ENCODE measurements at places on chromosomes 13 and 19. TPM values are rescaled to one million over a fixed set of nuclear protein-coding genes. Genes with fewer than 3 reads are reported as not detected.

DNA sequence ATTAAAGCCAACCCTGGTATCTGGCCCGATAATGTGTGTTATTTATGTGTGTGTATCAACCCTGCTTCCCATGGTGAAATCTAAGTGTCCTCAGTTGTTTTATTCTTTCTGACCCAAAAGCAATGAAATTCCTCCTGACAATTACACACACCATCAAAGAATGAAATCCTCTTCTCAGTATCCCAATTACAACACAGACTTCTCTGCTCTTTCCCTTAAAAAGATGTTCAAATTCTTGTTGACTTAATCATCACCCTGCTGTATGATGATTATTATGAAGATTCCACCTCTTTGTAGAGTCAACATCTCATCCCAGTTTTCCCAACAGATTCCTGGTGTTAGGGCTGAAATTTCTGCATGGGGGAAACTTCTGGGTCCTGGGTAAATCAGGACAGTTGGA, 8.9 kb upstream of the TRPC4 start:
- DNase-seq: no peak

DNA sequence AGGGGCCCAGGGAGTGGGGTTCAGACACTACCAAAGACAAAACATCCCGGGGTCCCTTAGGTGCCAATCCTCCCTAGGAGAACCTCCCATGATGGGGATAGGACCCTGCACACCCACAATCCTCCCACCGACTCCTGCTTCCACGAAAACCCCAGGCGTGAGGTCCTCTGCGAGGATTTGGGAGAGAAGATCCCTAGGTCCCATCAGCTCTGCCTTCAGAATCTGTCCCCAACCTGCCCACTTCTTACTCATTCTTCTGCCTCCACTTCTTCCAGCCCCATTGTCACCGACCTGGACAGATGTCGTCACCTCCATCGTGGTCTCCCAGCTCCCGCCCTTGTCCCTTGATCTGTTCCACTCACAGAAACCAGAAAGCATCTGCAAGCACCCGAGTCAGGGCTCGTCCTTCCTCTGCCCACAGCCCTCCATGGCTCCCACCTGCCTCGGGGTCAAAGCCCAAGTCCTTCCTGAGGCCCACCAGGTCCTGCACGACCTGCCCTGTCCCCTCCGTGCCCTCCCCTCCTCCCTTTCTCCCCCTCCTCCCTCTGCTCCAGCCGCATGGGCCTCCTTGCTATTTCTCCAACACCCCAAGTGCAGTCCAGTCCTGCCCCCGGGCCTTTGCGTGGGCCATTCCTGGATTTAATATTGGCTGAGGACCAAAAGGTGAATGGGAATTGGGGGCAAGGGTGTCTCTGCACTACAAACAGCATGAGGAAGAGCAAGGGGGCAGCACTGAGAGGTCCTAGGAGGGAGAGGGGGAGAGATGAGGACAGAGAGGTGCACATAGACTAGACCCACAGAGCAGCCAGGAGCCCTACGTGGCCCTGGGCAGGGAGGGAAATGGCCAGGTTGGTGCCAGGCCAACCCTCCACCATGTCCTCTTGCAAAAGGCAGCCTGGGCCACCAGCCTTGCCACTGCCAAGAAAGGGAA, 51.3 kb downstream of the PTPRS start:
- no peak for DNase-seq

DNA sequence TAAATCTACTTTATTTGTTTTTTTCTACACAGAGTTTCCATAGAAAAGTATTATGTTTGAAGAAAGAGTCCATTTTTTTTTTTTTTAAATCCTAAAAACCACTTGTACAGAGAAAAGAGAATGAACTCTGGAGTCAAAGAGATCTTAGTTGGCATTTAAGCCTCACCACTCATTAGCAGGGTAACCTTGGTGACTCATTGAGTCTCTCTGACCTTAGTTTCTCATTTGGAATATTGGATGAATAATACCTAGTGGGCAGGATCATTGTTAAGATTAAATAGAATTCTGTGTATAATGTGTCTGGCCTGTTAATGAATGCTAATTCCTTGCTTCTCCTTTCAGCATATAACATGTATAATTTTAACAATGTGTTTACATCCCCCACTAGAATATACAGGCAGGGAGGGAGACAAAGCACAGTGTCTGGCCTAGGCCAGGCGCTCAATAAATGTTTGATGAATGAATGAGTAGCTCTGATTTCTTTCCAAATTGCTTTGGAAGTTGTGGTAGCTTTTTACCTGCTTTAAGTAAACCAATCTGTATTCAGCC, 48.7 kb upstream of the MYCBP2 start:
- DNase-seq: no peak

DNA sequence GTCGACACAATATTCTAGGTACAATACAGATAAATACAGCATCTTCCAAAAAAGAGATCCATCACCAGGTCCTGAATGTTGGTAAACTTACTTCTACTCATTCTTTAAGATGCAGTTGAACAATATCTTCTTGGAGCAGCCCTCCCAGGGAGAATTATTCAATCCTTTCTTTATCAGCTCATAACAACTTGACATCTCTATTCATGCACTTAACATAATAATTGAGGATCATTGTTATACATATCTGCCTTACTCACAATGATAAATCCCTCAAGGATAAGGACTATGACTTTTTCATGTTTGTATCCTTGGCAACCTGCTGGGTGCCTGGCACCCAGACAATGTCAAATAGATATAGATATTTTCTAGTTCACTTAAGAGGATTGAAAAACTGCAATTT, 219.5 kb downstream of the POU4F1 start:
- DNase-seq: no peak

DNA sequence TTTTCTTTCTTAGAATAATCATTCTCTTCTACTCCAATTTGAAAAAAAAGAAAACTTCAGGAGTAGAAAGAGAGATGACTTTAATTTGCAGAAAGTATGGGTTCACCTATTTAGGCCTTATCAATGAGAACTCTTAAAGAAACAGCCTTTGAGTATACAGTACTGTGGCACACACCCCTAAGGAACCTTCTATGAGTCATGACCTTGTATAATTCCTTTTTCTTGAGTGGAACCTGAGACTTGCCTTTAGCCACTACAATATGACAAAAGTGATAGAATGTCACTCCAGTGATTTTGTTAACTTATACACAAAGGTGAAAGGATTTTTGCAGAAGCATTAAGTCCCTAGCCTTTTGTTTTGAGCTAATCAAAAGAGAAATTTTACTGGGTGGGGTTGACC, 58.7 kb downstream of the ITGBL1 start:
- DNase-seq: no peak

DNA sequence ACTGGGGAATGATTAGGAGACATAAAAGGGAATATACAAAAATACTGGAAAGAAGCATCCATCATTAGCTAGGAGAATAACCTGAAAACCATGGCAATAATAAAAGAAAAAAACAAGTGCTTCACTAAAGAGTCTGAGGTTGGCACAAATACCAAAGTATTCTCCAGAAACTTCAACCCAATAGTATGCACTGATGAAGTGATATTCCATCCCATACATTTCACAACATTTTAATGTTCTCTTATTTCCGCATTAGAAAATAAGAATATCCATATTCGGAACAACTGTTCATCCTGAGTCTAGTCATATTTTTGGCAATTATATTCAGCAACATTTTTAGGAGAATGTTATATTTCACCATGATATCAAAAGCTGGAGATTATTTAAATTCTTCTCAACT, 116.2 kb downstream of the POSTN start:
- DNase-seq: no peak

- DNase-seq: peak; percentile 24
Observed at GRCh38 chr19:43476606-43477005, 11.2 kb upstream of the LYPD3 start.

- no peak for DNase-seq
Observed at GRCh38 chr19:48959341-48960239, 4.9 kb downstream of the BAX start.

DNA sequence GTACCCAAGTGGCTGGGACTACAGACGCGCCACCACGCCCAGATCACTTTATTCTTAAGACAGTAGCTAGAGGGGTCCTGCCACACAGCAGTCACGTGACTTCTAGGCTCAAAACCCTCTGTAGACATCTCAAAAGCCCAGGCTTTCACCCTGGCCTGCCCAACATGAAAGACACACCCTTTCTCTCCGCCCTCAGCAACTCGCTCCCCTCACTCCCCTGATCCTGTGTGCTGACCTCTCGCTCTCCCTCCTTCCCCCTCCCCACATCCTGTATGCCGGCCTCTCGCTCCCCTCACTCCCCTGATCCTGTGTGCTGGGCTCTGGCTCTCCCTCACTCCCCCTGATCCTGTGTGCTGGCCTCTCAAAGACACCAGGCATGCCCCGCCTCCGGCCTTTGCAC, 77.4 kb downstream of the SLC15A1 start:
- no peak for DNase-seq

GRCh38 chr13:35722458-35723052, 246.1 kb upstream of the MAB21L1 start:
- DNase-seq: no peak

- DNase-seq: peak; percentile 85
Observed at GRCh38 chr19:1324806-1325567, 39.3 kb downstream of the EFNA2 start.

GRCh38 chr13:51286135-51287002, 53.1 kb upstream of the SERPINE3 start:
- peak; percentile 88 for DNase-seq

- no peak for DNase-seq
Observed at GRCh38 chr19:3114018-3114726, 20.0 kb downstream of the GNA11 start.

DNA sequence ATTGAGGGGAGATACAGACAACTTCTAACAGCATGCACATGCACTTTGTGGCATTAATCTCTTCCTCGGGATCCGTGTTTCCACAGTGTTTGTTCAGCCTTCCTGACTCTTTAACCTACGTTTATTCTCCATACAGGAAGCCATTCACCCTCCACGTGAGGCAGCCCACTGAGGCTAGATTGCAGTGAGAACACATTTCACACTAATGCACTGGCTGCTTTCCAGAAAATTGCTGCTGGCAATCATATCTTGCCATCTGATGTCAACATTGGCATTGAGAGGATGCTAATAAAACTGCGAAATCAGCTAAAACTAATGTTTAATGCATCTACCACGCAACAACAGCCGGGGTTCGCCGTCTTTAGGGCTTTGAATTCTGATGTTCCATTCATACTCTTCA, 30.0 kb downstream of the DCLK1 start:
- peak; percentile 32 for DNase-seq

GRCh38 chr13:100362781-100363180, 225.8 kb downstream of the GGACT start:
- DNase-seq: no peak

DNA sequence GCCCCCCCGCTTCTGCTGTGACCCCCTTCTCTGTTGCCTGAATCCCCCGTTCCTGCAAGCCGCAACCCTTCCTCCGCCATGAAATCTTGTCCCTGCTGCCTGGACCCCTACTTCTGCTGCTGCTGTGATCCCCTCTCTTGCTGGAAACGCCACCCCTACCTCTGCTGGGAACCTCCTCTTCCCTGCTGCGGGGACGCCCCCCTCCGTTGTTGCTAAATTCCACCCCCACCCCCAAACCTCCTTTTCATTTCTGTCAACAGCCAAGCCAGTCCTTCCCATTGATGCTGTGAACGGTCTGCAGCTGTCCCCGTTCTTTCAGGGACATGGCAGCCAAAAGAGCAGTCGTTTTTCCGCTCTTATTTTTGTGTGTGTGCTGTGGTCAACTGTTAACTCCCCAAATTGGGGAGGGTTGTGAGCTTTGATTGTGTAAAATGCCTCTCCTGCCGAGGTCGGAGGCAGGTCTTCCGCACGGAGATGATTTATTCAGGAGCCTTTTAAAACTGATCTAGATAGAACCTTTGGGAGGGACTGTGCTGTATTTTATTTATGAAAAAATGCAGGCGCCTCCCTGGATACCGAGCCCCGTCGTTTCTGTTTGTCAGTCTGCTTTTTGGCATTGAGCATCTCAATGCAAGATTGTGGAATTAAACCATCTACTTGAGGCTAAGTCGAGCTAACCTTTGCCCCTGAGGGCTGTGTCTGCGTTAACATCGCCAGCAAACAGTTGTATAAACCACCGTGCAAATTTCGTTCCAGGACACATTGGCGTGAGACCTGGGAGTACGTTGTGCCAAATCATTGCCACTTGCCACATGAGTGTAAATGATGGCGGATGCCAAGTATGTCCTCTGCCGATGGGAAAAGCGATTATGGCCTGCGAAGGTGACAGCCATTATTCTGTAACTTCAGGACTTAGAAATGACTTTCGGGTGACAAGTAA, 27.9 kb upstream of the NDUFS7 start:
- DNase-seq: peak; percentile 90

DNA sequence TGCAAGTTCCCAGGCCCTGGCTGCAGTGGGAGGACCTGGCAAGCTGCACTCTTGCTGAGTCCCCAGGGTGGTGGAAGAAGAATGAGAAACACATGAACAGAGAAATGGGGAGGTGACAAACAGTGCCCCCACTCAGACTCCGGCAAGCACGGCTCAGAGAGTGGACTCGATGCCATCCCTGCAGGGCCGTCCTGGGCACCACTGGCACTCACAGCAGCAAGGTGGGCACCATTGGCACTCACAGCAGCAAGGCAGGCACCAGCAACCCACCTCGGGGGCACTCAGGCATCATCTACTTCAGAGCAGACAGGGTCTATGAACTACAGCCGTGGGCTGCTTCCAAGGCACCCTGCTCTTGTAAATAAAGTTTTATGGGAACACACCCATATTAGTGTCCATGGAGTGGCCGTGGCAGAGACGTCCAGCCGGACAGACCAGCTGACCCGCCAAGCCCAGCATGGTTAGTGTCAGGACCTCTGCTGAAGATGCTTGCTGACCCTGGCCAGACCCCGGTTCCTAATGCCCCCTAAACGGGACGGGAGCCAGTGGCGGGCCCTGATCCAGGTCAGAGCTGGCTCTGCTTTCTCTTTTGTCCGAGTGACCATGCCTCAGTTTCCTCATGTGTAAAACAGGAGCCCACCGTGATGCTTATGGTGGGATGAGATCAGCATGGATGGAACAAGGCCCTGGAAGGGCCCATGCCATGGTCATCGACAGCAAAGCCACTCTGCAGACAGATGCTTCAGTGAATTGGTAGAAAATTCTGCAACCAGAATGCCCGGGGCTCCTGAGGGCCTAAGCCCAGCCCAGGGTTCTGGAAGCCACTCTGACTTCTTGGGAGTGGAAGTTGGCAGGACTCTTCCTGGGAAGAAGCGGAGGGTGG, 2.1 kb upstream of the F10 start:
- no peak for DNase-seq

DNA sequence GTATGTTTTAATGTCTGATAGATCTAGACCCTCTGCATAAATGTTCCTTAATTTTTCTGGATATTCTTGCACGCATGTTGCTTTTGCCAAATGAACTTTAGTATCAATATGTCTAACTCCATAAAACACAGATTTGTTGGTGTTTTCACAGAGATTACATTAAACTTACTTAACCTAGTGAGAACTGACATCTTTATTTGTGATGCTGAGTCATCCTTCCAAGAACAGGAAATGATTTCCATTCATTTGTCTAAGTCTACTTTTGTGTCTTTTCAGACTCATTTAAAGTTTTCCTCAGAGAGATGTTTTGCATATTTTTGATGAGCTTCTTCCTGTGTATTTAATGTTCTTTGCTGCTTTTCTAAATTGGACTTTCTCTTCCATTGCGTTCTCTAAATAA, 184.0 kb downstream of the SLC7A1 start:
- no peak for DNase-seq

- no peak for DNase-seq
Observed at GRCh38 chr13:103033999-103034398, 32.2 kb downstream of the SLC10A2 start.

The ZNF439 gene
- 8.1 TPM for total RNA-seq

The RASL11A gene
- 1.7 TPM for total RNA-seq

The LTBP4 gene
- total RNA-seq: 275 TPM

The SULT2B1 gene
- total RNA-seq: 2.4 TPM

The ZNF296 gene
- not detected for total RNA-seq

The RFPL4AL1 gene
- total RNA-seq: not detected

The NLRP5 gene
- not detected for total RNA-seq

The FGF14 gene
- 0.21 TPM for total RNA-seq

The NKPD1 gene
- 1.2 TPM for total RNA-seq
